Stimulated activated CD4-positive, alpha-beta T cell treated with anti-CD3 and anti-CD28 coated beads, TNF-alpha, amount 100 ng/mL, for 1 hour (primary cell): ENCODE measurements at places on chromosomes 6 and 20.

DNA sequence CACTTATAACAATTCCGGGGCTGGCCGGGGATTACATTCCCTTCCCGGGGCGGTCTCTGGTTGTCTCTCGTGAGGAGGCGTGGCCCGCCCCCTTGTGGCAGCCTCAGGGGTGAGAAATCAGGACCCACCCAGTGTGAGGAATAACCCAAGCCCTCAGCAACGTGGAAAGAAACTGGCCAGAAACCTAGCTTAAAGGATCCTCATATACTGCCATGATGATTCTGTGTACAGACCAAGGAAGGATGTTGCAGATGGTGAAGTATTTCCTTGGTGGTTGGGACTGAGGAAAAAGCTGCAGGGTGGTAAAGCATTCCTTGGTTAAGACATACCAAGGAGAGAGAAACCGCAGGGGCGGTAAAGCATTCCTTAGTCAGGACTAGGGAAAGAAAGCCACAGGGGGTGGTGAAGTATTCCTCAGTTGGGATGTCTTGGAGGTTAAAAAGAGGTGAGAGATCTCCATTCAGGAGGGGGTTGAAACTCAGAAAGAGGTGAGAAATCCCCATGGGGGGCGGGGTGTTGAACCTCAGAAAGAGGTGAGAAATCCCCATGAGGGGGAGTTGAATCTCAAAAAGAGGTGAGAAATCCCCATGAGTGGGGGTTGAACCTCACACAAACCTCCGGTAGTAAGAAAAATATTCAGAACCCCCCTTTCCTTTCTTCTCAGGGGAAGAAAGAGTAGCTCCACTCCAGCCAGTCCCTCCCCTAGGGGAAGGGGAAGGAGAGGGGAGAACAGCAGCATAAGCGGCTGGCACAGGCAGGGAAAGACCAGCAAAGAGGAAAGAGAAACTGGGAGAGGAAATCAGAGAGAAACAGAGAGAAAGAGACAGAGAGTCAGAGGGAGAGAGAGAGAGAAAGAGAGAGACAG lies 238.1 kb downstream of the RNGTT start:
- DNase-seq = no peak

DNA sequence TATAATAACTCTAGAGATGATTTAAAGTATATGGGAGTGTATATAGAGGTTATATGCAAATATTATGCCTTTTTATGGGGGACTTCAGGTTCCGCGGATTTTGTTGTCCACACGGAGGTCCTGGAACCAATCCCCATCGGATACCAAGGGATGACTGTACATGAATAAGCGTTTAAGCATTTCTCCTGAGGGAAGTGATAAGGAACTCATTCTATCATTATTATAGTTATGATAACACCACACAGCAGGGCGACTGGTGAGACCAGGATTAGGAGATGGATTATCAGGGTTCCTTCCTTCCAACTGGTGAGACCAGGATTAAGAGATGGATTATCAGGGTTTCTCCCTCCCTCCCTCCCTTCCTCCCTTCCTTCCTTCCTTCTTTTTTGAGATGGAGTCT lies 6.6 kb downstream of the ECI2 start:
- no peak for DNase-seq

DNA sequence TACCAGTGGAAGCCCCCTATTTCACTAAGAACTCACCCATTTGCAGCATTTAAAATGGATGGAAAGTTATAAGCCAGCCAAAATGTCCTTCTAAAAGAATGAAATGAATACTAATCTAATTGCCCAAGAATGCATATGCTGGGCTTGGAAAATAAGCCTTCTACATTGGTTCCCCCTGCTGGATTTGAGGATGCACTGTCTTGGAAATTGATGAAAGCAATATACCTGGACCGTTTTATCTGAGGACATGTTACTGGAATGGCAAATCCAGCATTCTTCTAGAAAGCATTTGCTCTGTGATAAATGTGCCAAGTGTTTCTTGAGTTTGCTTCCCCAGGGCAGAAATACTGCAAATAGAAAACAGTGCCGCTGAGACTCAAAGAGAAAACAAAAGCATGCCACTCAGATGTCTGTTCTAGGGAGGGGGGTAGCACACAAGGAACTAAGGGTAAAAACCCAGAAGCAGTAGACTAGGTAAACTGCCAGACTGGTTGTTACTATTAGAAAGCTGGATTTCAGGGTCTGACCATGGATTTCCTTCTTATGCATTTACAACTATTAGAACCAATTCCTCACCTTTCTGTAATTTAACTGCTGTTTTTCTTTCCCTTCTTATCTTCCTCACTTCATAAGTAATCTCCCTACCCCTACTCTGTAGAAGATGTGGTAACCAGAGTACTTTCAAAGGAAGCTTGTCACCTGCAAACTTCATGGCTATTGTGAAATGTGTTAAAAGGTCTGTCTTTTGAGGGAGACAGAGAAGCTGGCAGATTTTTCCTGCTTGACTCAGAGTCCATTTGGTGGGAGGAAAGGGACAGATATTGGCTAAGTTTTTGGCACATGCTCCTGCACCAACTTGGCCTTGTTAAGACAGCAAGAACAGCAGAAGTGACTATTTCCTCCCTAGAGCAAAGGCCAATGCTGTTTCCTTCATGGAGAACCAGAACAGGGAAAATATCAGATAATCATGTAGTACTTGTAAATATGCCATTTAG lies 642.6 kb downstream of the KIF16B start:
- no peak for DNase-seq

- no peak for DNase-seq
These were observed 129.5 kb upstream of the MMS22L start for GRCh38 chr6:97412511-97412910.

GRCh38 chr20:58330687-58331086 lies 21.2 kb downstream of the RAB22A start:
- DNase-seq = no peak

GRCh38 chr20:17602493-17602892 lies 32.6 kb downstream of the DSTN start:
- no peak for DNase-seq

DNA sequence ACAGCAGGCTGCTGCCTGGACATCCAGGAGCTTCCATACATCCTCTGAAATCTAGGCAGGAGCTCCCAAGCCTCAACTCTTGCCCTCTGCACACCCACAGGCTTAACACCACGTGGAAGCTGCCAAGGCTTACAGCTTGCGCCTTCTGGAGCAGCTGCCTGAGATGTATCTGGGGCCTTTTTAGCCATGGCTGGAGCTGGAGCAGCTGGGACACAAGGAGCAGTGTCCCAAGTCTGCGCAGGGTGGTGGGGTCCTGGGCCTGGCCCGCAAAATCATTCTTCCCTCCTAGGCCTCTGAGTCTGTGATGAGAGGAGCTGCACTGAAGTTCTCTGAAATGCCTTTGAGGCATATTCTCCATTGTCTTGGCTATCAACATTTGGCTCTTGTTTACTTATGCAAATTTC lies 255.0 kb downstream of the DLL1 start:
- DNase-seq = no peak

DNA sequence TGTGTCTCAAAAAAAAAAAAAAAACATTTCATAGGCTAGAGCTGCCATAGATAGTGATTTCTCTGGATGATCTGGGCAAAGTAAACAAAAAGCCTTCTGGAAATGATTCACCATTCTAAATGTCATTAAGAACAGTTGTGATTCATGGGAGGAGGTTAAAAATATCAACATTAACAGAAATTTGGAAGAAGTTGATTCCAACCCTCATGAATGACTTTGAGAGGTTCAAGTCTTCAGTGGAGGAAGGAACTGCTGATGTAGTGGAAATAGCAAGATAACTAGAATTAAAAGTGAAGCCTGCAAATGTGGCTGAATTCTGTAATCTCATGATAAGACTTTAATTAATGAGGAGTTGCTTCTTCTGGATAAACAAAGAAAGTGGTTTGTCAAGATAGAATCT lies 26.8 kb upstream of the MMP24 start:
- no peak for DNase-seq
